ENCODE measurements at places on chromosomes 5 and 9. TPM values are rescaled to one million over a fixed set of nuclear protein-coding genes. Genes with fewer than 3 reads are reported as not detected.

FBP2 gene
- not detected for total RNA-seq

CXCL14 gene
- 0.37 TPM for total RNA-seq

HCN1 gene
- total RNA-seq = not detected

HK3 gene
- not detected for total RNA-seq

WNK2 gene
- not detected for total RNA-seq

GPR151 gene
- total RNA-seq = not detected

DAPK1 gene
- total RNA-seq = 23.8 TPM

MEIKIN gene
- total RNA-seq = not detected

UBTD2 gene
- total RNA-seq = 19.0 TPM

CYFIP2 gene
- total RNA-seq = 8.1 TPM

LCN9 gene
- not detected for total RNA-seq

PDLIM4 gene
- 53.3 TPM for total RNA-seq

PRXL2C gene
- 16.2 TPM for total RNA-seq

EGFLAM gene
- total RNA-seq = 4.7 TPM

GPX8 gene
- total RNA-seq = 105 TPM

TCF7 gene
- 0.28 TPM for total RNA-seq

OMD gene
- total RNA-seq = not detected

TGFBI gene
- total RNA-seq = 2,186 TPM

HRCT1 gene
- 0.14 TPM for total RNA-seq

SVEP1 gene
- total RNA-seq = 134 TPM

SLCO6A1 gene
- total RNA-seq = not detected

TRIP13 gene
- total RNA-seq = 3.4 TPM

KCNT1 gene
- not detected for total RNA-seq

PPP6C gene
- total RNA-seq = 9.4 TPM

TLR4 gene
- 4.1 TPM for total RNA-seq

SLC6A7 gene
- total RNA-seq = not detected

TLX3 gene
- total RNA-seq = not detected

FOXD4L6 gene
- 0.09 TPM for total RNA-seq

DBH gene
- total RNA-seq = not detected

ECPAS gene
- total RNA-seq = 110 TPM

INSL6 gene
- not detected for total RNA-seq

STING1 gene
- 26.9 TPM for total RNA-seq

SPATA9 gene
- 0.71 TPM for total RNA-seq

TPD52L3 gene
- total RNA-seq = not detected

KIF4B gene
- total RNA-seq = under 0.01 TPM

GLRA1 gene
- not detected for total RNA-seq

RNF224 gene
- total RNA-seq = not detected

AQP3 gene
- 12.2 TPM for total RNA-seq

FOXD4 gene
- 0.28 TPM for total RNA-seq

SLC6A19 gene
- total RNA-seq = not detected

RAD17 gene
- 17.0 TPM for total RNA-seq
